ENCODE measurements at places on chromosomes 1 and 21.

GRCh38 chr1:207334337-207334736 is 12.9 kb downstream of the CD55 start:
- no peak for DNase-seq

DNA sequence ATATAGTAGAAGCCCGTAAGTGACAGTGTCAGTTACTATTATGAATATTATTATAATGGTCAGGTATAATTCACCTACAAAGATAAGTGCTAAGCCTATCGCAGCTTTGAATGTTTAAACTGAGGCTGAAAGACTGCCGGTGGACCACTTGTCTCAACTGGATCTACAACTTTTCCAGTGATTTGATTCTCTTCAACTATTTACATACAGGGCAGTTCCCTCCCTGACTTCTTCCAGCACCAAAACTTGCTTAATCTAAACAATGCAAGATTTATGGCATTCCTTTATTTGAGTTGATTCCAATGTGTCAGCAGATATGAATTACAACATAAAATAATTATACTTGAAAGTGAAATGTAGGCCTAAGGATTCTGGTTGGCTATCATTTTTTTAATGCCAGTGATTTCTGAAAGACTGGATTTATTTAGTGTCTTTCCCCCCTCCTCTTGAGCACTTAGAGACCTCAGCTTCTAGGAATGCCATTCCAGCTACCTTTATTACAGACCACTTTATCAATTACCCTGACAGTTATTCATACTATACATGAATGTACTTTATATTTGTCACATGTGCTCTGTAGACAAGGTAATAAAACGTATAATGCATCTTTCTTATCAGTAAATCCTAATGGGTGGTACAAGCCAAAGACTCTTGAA is 153.3 kb upstream of the C8B start:
- no peak for DNase-seq

DNA sequence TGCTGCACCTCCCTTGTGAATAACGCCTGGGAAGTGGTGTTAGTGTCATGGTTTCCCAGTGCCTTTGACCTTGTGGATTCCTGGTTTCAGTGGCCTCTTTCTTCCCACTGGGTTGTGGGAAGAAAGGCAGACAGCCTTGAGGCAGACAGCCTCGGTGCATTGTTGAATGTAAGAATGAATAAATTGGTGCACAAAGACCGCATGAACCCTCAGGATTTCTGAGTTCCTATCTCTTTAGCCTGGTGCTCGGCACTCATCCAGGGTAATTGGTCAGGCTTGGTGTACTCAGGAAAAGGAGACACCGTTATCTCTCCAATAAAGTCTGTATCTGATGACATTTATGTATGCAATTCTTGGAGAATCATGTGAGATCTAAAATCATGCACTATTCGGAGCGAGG is 5.1 kb downstream of the ZNF362 start:
- DNase-seq = no peak

DNA sequence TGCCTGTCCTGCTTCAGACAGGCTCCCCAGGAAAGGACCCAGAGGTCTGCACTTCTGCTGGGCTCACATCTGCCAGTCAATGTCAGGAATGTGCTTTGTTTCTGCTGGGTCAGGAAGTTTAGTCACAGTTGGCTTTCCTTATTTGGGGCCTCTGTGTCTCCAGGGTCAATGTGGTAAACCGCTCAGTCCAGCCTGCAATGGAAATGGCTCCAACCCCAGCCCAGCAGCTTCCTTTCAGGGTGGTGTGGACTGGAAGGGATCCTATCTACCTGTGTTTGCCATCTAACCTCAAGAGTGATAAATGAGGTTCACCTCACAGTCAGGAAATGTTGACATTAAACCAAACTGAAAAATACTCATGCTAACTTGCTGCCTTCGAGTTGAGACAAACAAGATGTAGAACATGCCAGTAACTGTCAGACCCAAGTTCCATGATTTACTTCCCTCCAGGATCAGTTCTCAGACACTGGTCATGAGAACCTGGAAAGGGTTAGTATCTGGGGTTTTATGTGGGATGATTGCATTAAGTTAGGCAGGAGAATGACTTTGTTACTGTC is 20.3 kb downstream of the ENO1 start:
- DNase-seq = peak; percentile 95

- peak; percentile 89 for DNase-seq
Observed at GRCh38 chr1:32339363-32339978, 3.4 kb upstream of the MARCKSL1 start.

- no peak for DNase-seq
Observed at GRCh38 chr21:27326301-27326700, 359.4 kb upstream of the ADAMTS5 start.

DNA sequence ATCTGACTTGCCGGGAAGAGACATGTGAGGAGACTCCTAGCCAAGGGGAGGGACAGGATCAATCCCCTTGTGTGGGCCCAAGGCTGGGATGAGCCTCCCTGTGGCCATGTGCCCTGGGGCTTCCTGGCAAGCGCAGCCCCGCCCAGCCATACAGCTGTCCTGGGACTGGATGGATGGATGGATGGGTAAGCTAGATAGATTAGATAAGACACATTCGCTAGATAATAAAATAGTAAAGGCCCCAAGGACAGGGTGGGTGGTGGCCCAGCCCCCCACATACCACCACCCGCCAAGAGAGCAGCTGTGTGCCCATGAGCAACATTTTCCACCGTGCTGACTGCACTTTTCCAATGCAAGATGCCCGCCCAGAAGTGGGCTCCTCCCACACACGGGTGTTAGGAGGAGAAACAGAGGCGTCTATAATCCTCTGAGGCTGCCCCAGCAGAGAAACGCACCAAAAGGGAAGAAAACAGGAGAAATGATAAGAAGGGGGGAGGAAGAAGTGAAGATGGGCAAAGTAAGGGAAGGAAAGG is 25.1 kb downstream of the ZBTB17 start:
- DNase-seq = peak; percentile 20

- no peak for DNase-seq
Observed at GRCh38 chr1:222247811-222248310, 300.0 kb downstream of the HHIPL2 start.

DNA sequence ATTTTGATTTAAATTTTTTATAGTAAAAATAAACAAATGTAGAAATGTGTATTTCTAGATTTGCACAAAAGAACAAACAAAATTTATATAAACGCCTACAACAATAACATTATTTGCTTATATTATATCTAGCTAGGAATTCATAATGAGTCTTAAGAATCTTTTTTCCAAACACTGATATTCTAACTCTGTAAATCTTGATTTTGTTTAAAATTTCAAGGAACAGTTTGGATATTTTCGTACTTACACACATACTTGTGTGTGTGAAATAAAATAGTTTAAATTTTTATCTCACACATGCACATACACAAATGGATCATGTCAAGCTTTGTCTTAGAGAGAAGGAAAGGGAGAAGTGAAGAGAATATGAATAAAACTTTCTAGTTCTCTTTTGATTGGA is 868.1 kb downstream of the LTN1 start:
- DNase-seq = no peak

DNA sequence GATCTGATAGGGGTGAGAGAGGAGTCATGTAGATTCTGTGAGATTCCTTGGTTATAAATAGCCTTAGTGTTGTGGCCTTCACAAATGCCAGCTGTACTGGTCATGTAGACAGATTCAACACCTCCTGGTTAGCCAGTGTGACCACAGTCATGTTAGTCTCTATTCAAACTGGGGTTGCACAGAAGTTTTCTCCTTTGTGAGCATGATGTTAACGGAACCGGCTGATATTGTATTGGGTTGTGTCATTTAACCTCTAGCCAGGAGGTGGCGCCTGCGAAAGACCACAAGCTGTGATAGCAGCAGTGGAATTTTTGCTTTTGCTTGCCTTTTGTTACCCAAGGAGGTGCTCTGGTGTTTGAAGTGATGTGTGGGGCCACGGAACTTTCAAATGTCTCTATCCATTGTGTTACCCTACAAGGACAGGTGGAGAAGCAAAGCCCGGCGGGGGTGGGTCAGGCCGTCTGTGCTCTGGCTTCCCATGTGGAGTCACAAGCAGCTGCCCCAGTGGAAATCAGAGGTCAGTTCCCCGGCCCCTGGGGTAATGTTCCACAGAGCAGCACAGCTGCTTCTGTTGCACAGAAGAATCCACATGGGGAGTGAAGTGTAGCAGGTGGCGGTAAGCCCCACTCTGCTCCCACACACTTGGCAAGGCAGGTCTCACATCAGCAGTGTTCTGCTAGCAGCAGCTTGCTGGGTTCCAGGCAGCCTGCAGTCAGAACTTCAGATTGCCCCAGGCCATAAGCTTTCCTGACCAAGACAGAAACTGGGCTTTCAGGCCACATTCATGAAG is 112.6 kb downstream of the ADAMTS1 start:
- DNase-seq = peak; percentile 29

- no peak for DNase-seq
Observed at GRCh38 chr1:51203121-51203873, 32.8 kb upstream of the RNF11 start.

- DNase-seq = no peak
Observed at GRCh38 chr1:225488676-225489075, 60.8 kb upstream of the LBR start.

DNA sequence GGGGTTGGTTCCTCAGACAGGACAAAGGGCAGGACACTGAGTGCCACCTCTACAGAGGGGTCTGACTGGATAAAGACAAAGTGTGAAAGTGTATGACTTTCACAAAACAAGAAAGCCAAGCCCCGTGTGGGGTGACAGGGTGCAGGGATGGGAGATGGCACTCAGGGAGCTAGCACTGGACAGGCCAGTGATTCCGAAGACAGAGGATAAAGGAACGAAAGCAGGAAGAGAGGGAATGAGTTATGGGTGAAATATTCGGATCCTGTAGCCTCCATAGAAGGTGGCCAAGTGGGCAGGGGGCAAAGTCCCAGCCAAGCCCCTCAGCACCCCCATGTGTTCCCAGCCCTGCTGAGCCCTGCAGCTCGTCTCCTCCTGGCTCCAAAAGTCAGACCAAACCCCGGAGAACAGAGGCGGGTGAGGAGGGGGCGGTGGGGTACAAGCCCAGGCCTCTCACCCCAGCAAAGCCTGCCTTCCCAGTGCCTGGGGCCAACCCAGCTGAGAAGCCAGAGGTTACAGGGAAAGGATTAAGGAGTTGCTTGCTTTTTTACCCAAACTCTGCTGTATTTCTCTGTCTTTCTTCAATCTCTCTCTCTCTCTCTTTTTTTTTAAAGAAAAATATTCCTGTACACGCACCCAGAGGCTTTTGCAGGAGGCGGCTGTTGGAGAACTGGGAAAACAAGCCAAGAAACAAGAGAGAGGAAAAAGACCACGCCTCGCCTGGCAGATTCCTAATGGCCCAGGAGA is 14.0 kb upstream of the WASF2 start:
- DNase-seq = no peak

DNA sequence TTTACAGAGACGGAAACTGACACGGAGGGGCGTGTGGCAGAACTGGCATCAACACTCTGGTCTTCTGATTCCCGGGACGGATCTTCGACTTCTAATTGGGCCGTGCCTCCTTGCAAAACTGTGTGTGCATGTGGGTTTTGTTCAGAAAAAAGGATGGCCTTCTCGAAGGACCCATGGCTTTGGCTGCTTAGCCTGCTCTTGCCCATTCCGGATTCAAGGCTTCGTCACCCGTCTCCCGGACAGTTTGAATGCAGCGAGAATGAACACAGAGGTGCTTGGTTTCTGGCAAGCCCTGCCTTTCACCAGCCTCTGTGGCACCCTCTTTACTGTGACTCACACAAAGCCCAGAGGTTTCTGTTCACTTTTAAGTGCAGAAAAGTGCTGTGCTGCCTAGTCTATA is 120.1 kb downstream of the PRDM2 start:
- no peak for DNase-seq

GRCh38 chr1:41925712-41926111 is 7.0 kb upstream of the HIVEP3 start:
- DNase-seq = no peak

GRCh38 chr1:18110968-18111367 is 3.4 kb downstream of the IGSF21 start:
- peak; percentile 18 for DNase-seq

DNA sequence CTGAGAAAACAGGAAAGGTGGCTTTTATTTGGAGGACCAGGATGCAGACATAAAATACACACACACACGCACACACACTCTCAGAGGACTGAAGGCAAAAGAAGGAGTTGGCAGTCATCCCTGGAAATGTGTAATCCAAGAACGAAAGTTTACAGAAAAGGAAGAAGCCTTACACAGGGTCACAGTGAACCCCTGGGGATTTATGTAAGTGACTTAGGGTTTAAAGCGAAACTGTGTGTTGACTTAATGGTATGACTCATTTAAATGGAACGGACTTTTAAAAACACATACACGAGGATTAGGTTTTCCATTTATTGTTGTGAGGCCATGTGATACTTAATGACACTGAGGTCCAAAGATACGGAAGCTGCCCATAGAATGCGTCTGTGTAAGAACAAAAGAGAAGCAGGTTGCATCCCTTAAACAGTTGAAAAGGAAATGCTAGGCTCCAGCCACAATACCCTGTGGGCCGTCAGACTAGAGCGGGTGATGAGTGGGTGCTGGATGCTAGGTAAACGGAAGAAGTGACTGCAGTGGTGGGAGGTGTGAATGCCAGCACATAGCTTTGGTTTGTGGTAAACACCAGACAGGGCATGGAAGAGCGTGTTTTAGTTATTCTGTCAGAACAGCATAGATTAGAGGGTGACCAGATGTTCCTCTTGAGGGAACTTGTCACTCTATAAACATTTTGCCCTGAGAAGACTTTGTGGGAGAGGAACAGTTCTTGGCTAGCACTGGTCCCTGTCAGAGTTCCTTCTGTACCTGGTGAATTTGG is 21.6 kb upstream of the BCL10 start:
- DNase-seq = no peak

DNA sequence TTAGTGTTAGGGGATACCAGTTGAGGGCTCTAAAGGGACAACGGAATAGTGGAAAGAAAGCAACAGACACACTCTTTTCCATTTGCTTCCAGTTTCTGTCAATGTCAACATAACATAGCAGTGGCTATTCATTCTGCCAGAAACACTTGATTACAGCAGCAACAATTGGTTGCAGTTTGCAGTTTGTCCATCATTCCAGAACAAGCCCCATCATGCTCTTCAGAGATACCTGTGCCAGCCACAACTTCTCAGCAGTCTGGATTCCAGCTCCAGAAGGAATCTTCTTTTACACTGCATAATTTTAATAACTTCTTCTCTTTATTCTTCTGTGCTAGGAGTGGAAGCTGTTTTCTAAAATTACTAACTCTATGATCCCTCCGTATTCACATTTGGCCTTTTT is 1521.4 kb downstream of the PLA2G4A start:
- DNase-seq = no peak

GRCh38 chr21:44428281-44428960 is 26.9 kb upstream of the LRRC3 start:
- DNase-seq = peak; percentile 53

DNA sequence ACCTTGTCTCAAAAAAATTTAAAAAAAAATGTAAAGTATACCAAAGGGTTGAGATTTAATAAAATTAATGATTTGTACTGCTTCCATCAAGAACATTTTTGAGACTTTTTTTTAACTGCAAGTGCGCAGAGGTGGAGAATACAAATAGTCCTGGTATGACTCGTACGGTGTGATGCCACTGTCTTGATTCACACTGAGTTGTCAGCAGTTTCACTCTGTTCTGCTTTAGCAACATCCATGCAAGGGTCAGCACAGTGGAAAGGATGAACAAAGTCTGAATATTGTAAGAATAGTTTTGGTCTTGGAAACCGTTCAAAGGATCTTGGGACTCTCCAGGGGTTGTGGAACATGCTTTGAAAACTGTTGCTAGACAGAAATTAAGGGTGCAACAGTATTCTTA is 40.2 kb downstream of the EXO1 start:
- DNase-seq = no peak

Data from common myeloid progenitor, CD34-positive (primary cell).